ENCODE measurements at places on chromosomes 13 and 19. TPM values are rescaled to one million over a fixed set of nuclear protein-coding genes. Genes with fewer than 3 reads are reported as not detected.

Gene DHPS
- total RNA-seq, result 119 TPM

Gene ATXN8OS
- total RNA-seq, result not detected

Gene RNF113B
- total RNA-seq, result not detected

Gene MISP3
- 2.7 TPM for total RNA-seq

Gene OR7G2
- not detected for total RNA-seq

Data from vagina (tissue), 2 donors.